Calu3 (cell line): ENCODE measurements at places on chromosomes 13 and 19.

- DNase-seq, result no peak
These were observed 14.4 kb upstream of the NPAS1 start for GRCh38 chr19:47005164-47005641.

- no peak for DNase-seq
These were observed 4.1 kb downstream of the MICOS13 start for GRCh38 chr19:5676105-5676771.

GRCh38 chr19:51735759-51736449 lies 12.1 kb upstream of the HAS1 start:
- no peak for DNase-seq

DNA sequence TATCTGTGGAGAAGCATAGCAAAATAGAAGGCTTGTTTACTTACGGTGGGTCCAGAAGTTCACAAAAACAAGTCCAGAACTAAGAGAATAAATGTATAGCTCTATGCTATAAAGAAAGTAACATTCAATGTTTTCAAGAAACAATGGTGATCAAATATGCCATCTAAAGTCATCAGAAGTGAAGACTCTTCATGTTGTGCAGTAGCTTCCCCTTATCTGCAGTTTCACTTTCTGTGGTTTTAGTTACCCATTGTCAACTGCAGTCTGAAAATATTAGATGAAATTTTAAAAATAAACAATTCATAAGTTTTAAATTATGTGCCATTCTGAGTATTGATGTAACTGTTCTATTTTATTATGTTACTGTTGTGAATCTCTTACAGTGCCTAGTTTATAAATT lies 72.5 kb downstream of the EDNRB start:
- no peak for DNase-seq

- DNase-seq, result no peak
These were observed 80.4 kb downstream of the LRCH1 start for GRCh38 chr13:46633416-46633815.

DNA sequence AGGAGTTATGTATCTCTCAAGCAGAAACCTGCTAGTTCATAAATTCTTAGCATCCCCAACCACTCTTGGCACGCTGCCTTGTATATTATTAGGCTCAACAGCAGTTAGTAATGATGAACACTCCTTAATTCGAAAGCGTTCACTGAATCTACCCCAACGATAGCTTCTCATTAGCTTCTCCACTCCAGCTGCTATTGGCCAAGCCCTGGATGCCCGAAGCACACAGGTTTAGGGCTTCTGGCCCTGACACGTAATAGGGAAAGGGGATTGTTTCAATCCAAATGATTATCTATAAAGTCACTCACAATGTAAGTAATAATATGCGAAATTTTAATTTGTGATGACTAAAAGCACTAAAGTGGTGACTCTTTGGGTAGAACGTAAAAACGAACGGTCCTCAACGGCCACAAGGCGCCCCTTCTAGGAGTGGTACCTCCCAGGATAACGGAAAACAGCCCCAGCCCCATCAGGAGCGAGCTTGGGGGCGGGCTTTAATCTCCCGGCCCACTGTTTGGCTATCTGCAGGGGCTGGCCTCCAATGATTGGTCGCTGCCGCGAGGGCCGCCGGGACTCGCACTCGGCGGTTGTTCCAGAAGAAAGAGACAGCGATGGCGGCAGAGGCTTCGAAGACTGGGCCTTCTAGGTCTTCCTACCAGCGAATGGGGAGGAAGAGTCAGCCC lies at the start of gene RNF17:
TSS of gene RNF17 (plus strand) at position 574 of the 680 bp plus-strand sequence. CDS start at position 609, 35 bp downstream.
- DNase-seq, result no peak

DNA sequence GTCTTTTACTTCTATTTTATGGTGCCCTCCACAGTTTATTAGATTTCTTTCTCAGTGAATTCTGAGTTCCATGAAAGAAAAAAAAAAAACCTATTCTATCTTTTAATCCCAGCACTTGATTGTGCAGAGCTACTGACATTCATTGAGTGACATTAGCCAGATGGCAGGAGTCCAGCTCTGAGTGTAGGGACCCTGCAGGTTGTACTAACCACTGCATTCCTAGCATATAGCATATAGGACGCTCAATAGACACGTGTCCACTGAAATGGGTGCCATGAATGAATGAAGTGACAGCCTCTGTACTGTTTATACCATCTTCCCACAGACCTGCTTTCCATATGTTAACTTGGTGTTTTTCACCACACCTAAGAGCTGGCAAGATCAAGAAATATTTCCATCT lies 206.3 kb downstream of the RAP2A start:
- DNase-seq, result no peak

DNA sequence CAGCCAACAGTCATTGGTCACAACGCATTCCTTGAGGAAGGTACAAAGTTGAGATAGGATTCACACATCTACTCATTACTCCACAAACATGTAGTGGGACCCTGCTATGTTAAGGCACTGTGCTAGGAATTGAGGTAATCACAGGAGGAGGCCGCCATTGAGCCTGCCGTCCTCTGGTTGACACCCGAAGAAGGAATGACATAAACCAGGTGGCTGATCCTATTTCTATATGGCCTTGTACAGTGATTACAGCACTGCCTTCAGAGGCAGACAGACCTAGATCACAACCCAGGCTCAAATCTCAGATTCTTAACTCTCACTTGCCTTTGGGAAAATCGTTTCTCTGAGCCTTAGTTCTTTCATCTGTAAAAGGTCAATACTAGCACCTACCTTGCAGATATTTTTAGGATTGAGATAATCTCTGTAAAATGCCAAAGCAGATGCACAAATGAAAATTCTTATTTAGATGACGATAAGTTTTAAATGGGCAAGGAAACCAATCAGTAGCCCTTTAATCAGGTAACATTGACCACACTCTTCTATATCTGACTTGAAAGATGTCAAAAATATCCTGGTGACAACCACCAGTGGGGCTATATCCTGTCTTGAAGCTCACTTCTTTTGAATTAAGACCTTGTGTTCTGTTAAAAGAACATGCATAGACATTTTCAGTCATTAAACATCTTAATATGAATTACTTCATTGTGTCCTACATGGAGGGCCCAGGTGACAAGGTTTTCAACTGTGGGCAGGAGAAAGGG lies 251.6 kb downstream of the KCTD12 start:
- DNase-seq, result no peak

DNA sequence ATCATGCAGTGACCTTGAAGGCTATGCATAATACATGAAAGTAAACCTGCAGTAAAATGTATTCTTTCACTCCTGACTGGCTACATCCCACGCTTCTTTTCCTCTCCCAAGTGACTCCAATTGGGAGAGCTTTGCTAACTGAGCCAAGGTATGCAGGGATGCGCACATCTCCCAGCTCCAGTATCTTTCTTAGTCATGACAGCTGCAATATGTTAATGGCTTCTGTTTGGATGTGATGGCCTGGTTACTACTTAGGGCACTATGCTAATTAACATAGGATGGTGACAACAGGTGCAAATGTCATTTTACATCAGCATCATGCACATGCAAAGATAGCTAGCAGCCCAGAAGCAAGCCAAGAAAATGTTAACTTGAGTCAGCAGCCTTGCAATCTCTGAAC lies 134.7 kb downstream of the POU4F1 start:
- no peak for DNase-seq

- peak; percentile 25 for DNase-seq
These were observed 1240.5 kb downstream of the UQCRFS1 start for GRCh38 chr19:27972291-27973040.

DNA sequence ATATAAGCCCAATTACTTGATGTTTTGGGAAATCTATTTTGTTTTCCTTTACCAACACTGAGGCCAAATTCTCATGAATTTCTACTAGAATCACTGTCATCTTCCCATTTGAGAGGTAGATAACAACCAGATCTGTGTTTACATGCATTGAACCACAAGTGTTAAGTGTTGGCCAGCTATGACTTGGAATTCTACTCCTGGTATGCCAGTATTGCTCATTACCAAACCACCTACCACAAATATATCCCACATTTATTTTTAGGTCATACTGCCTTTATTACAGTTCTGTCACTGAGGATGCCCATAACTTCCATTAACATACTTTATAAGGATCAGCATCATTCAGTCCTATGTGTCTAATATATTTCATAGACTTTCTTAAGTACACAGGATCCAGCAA lies 328.9 kb downstream of the DIAPH3 start:
- DNase-seq, result no peak

DNA sequence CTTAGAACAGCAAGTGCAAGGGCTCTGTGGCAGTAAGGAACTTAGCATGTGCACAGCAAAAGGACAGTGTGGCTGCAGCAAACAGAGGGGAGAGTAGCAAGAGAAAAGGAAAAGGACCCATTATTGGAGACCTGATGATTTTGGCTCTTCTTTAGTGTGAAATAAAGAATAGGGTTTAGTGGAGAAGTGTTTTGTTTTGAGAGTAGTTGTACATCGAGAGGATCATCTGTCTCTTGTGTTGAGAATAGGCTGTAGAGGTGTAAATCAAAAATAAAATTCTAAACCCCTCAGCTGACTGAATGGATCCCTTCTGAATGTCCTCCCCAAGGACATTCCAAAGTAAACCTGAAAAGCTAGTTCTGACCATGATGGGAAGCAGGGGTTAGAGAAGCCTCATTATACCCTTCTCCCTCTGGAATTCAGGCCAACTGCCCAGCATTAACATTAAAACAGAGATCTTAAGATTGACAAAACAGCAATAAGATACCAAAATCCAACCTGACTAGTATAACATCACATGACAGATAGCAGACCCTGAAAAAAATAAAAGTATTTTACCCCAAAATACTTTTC lies 73.6 kb upstream of the OBI1 start:
- no peak for DNase-seq

- DNase-seq, result no peak
These were observed 713.0 kb upstream of the PCDH9 start for GRCh38 chr13:67943116-67943515.
